Activated CD4-positive, CD25-positive, alpha-beta regulatory T cell treated with anti-CD3 and anti-CD28 coated beads, Interleukin-2, amount 50 U/mL, for 16 hours (primary cell): ENCODE measurements at places on chromosomes 12 and 14.

DNA sequence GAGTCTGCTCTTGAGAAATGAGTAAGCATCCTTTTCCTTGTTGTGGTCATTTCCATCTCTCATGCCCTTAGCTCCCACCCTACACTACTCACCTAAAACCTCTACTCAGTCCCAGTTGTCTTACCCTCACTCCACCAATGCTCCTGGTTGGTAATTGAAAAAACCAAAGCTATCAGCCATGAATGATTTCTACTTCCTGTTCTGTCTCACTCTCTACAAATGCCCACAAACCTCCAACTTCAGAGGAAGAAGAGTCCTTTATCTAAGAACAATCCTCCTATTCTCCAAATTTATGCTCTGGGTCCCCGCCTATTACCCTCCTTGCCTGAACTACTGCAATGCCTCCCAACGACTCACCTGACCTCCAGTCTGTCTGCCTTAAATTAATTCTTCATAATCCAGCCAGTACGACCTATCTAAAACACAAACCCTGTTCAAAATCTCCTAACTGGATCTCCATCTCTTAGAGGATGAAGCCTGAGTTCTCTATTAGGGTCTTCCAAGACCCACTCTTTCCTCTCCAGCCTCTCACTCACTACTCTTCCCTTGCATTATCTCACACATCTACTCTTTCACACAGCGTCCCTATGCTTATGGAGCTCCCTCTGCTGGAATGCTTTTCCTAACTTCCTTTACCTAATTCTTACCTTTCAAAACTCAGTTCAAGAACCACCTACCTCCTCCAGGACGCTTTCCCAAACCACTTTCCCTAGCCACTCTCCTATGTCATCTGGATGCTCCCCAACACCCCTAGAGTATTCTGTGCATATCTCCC, 2.2 kb downstream of the DHRS1 start:
- DNase-seq: no peak

- no peak for DNase-seq
Measured at GRCh38 chr12:52312086-52312485, 9.1 kb downstream of the KRT83 start.

DNA sequence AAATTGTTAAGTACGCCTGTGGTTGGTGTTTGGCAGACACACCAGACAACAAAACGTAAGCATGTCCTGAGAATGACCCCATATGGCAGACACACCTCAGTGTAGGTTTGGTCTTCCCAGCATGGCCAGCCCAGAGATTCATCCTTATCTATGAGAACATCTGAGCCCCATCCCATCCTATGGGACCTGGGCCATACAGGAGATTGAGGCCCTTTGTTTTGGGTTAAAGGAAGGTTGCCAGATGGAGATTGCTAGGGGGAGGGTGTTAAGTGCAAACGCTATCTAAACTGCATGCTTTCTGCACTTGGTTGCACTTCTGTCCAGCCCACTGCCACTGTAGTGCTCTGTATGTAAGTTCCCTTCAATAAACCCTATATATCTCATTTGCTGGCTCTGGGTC, 4.1 kb upstream of the PCNX4 start:
- DNase-seq: no peak

DNA sequence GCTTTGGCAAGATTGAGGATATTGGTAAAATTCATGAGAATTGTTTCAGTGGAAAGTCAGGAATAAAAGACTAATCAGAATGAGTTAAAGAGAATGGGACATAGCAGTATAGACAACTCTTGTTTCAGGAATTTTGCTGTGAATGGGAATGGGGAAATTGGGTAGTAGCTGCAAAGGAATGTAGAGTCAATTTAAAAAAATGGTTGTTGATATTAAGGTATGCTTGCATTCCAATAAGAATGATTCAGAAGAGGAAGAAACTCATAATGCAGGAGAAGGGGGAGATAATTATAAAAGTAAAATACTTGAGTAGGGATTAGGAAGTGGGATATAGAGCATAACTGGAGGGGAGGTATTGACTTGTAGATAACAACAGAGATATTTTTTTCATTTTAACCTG, 40.7 kb downstream of the MNAT1 start:
- DNase-seq: no peak
